Muscle of back (tissue), 13 donors: ENCODE measurements at places on chromosomes 4 and X.

DNA sequence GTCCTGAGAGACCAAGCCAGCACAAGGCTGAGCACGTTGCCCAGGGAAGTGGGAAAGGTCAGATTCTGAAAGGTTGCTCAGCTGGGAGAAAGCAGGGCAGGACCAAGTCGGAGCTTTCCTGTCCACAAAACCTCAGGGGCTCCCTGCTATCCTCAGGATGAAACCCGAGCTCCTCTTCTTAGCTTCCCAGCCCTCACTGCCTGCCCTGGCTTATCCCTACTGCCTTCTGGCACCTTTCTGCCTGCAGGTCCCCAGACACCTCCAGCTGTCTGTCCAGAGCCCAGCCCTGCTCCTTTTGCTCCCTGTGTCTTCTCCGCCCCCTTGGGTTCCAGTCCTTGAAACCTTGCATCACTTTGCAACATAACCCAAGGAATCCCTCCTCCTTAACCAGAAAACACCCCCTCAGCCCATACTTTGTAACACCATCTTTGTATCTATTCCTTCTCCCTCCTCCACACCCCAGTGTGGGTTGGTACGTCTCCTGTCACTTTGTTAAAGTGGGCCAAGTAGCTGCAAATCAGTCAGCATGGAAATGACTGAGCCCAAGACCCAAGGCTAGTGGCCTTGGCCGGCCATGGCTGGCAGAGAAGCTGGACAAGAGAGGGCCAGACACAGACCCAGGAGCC, 20.0 kb upstream of the PRRG3 start:
- DNase-seq: no peak

GRCh38 chr4:82525307-82525911, 36.4 kb downstream of the TMEM150C start:
- no peak for DNase-seq

GRCh38 chrX:102044496-102044895, 81.0 kb upstream of the TCEAL2 start:
- DNase-seq: no peak

- DNase-seq: no peak
These were observed 68.7 kb upstream of the PCDH19 start for GRCh38 chrX:100478714-100479306.

GRCh38 chr4:148196164-148196563, 246.1 kb downstream of the NR3C2 start:
- DNase-seq: no peak

DNA sequence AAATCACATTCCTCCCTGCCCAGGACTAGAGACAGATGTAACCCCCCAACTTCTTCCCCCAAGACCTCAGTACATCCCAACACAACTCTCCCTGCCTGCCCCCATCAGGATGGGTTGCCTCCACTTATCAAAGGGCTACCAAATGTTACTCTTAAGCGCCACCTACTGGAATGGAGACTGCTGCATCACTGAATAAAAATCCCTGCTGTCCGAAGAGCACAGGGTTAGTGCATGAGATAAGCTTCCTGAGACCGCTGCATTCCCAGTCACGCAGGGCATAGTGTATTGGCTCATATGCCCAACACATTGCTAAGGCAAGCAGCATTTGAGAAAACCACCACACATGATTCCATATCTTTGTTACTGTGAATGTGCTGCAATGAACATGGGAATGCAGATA, 544.5 kb downstream of the PPP4R3C start:
- DNase-seq: no peak

DNA sequence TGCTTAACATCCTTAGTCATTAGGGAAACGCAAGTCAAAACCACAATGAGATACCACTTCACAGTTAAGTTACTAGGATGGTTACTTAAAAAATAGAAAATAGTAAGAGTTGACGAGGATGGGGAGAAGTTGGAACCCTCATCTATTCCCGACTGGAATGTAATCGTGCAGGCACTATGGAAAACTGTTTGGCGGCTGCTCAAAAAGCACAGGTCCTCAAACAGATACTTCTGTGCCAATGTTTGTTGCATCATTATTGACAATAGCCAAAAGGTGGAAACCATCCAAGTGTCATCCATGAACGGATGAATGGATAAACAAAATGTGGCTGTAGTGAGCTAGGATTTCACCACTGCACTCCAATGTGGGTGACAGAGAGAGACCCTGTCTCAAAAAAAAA, 11.7 kb downstream of the CTAG1B start:
- no peak for DNase-seq

GRCh38 chrX:1679238-1679637, 64.4 kb downstream of the ASMT start:
- no peak for DNase-seq

- no peak for DNase-seq
These were observed 16.8 kb downstream of the ARHGAP6 start for GRCh38 chrX:11648705-11649519.

- peak; percentile 83 for DNase-seq
These were observed at the start of gene KLHL2 for GRCh38 chr4:165207431-165208220. Gene KLHL2, plus strand, starts transcription at chr4:165207561. Its CDS starts 316 bp downstream, at chr4:165207877.

DNA sequence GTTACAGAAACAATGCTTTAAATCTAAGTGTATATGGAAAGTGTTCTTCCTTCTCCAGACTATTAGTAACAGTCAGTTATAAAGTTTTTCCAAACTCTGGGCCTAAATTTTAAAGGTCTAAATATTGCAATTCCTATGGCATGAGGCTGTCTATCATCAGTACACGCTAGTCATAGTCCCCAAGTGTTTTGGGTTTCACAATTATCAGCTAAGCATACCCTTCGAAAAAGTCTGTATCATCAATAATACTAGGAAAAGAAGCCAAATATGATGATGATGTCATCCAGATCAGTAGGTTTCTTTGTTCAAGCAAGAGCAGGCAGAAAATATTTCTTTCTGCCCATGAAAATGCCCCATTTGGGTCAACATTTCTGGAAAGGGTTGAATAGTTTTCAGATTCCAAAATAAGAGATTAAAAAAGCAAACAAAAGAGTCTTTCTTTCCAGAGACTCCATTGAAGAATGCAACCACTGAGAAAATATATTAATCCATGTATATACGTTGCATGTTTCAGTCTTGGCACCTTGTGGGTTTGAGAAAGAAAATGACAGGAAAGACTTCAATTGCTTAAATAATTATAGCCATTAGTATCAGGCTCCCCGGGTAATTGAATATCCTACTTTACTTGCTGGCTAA, 173.8 kb downstream of the CAMK2D start:
- peak; percentile 15 for DNase-seq

DNA sequence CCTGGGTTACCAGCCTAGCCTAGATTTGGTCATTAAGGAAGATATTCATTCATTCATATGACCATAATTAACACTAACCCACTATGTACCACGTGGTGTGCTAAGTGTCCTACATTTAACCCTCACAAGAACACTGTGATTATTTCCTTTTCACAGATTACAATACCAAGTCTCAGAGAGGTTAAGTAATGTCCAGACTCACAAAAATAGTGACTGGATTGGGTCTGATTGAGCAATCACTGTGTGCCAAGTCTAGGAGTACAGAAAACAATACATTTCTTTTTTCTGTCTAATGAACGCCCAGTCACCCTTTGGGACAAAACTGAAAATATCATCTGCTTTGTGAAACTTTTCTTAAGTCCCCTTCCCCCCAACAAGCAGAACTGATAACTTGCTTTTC, 7.6 kb upstream of the DLG3 start:
- DNase-seq: no peak

GRCh38 chr4:83381173-83381572, 46.5 kb upstream of the HPSE start:
- DNase-seq: no peak

GRCh38 chr4:76305971-76306881, at the start of gene STBD1:
Gene STBD1, plus strand, starts transcription at chr4:76306733. Its CDS starts 37 bp downstream, at chr4:76306770.
- DNase-seq: peak; percentile 70
